Mucosa of descending colon (tissue), 3 donors: ENCODE measurements at places on chromosomes 2 and 18.

DNA sequence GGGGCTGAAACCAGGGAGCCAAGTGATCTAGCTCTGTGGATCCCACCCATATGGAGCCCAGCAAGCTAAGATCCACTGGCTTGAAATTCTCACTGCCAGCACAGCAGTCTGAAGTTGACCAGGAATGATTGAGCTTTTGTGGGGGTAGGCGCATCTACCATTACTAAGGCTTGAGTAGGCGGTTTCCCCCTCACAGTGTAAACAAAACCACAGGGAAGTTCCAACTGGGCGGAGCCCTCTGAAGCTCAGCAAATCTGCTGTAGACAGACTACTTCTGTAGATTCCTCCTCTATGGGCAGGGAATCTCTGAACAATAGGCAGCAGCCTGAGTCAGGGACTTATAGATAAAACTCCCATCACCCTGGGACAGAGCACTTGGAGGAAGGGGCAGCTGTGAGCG, 96.7 kb downstream of the CCDC148 start:
- DNase-seq: peak; percentile 2

- no peak for DNase-seq
Observed at GRCh38 chr2:5849562-5849961, 157.4 kb downstream of the SOX11 start.

DNA sequence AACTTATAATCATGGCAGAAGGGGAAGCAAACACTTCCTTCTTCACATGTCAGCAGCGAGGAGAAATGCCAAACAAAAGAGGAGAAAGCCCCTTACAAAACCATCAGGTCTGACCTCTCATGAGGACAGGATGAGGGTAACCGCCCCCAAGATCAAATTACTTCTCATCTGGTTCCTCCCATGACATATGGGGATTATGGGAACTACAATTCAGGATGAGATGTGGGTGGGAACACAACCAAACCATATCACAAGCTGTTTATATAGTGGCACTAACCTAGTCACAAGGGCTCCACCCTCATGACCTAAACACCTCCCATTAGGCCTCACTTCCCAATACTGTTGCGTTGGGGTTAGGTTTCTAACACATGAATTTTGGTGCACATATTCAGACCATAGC, 110.0 kb downstream of the OSBPL6 start:
- DNase-seq: no peak

DNA sequence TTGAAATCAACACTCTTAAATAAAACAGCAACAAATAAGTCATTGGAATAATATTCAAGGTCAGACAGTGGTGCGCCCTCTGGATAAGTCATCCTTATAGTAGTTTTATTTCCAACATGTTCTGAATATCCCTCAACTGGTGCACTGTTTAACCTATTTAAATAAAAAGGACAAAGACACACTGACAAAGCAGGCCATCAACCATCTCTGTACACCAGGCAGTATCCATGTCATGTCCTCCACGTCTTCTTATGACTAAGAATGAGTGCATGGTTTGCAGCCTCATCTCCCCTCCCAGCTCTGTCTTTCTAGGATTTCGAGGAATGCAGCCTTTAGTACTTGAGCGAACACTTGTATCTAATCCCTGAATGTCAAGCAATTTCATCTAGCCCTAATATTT, 42.4 kb downstream of the ST3GAL5 start:
- no peak for DNase-seq

DNA sequence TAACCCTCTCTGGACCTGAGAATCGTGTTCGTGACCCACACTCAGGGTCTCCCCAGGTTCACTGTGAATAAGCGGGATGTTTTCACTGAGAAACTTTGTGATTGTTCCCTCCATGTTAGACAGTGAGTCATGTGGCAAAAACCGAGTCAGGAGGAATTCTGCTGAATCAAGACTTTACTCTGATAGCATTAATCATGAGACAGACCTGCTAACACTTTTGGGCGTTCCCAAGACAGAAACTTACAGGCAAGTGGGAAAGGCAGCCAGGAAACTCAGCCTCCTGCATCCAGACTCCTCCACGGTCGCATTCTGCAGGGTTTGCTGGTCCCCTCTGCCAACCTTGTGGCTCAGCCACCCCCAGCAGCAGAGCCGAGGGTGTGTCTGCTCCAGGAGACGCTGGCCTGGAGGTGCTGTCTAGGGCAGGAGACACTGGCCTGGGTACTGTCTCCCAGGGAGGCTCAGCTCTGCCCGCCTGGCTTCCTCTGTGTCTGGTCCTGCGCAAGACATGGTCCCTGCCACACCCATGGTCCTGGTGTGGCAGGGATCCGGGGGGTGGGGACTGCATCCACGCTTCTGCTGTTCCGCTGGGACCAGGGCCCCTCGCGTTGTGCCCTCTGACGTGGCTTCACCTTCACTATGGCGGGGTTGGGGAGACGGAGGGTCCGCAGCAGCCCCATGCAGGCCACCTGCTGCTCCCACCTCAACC, 177.4 kb downstream of the TWIST2 start:
- DNase-seq: no peak

- peak; percentile 85 for DNase-seq
Observed at GRCh38 chr2:26503231-26503880, 25.4 kb upstream of the OTOF start.

DNA sequence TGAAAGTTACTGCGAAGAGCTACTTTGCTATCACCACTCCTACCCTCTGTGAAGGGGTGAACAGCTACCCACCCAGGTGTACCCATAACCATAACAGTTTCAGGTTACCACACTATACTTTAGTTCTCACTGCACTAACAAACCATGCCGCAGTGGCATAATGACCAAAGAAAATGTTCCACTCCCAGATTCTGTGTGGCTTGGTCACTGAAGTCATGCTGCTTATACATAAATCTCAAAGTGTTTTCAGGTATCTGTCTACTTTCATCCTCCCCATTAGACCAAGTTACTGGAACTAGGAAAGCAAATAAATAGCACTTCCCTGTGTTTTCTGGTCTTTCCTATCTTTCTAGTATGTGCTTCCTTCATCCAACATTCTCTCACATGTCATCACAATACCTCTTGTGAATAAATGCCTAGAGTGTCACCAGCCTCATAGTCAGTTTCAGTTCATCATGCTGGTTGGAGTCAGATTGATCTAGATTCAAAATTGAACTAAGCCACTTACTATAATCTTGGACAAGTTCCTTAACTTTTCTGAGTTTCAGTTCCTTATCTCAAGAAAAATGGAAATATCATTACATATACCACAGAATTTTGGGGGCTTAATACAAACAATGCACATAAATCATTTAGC, 293.6 kb downstream of the FSIP2 start:
- no peak for DNase-seq

DNA sequence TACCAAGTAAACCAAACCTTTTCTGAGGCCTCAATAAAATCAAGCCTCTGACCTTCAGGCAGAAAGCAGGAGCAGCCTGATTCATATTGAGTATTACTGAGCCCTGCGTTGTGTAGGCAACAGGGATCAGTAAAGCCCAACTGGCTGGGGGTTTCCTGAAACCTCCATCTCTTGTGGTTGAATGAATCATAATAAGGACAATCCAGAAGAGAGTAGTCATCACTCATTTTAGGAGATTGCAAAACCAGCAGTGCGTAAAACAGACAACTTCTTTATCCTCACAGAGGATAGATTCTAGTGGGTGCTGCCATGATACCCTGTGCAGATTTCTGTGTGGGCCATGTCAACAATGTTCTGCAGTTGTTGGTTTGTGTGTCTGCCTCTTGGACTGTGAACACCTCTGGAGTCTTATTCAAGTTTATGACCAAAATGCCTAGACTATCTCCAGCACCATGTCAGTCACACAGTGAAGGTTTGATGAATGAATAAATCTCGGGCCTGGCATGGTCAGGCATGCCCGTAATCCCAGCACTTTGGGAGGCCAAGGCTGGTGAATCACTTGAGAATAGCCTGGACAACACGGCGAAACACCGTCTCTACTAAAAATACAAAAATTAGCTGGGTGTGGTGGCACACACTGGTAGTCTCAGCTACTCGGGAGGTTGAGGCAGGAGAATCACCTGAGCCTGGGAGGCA, 51.8 kb upstream of the RAB27B start:
- no peak for DNase-seq

DNA sequence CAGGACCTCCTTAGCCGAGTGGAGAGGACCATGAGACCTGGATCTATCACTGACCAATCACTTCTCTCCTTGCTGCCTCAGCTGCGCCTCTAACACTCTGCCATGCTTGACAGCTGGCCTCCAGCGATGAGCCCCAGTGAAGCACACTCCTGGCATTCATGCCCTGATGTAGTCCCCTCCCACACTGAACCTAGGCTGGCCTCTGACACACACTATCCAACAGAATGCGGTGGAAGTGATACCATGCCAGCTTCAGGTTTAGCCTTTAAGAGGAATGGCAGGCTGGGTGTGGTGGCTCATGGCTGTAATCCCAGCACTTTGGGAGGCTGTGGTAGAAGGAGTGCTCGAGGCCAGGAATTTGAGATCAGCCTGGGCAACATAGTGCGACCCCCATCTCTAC, 73.7 kb upstream of the LAPTM4A start:
- DNase-seq: no peak

DNA sequence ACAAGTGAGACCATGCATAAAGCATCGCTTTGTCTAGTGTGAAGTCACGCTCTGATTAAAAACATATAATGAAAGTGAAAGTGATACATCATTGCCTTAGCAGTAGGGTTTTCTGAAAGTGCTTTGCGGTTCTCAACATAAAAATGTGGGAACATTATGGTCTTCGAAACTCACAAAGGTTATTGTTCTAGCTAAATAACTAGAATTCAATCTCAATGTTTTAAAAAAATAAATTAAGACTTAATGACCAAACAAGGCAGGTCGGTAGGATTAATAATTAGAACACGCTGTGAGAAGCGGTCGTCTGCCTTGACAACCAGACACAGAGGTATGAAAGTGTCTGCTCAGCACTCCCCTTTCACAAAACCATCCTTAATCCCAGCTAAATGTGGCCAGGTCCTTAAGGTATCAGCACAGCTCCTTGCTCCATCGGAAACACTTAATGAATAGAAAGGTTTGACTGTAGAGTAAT, 42.2 kb downstream of the KLHL14 start:
- no peak for DNase-seq

DNA sequence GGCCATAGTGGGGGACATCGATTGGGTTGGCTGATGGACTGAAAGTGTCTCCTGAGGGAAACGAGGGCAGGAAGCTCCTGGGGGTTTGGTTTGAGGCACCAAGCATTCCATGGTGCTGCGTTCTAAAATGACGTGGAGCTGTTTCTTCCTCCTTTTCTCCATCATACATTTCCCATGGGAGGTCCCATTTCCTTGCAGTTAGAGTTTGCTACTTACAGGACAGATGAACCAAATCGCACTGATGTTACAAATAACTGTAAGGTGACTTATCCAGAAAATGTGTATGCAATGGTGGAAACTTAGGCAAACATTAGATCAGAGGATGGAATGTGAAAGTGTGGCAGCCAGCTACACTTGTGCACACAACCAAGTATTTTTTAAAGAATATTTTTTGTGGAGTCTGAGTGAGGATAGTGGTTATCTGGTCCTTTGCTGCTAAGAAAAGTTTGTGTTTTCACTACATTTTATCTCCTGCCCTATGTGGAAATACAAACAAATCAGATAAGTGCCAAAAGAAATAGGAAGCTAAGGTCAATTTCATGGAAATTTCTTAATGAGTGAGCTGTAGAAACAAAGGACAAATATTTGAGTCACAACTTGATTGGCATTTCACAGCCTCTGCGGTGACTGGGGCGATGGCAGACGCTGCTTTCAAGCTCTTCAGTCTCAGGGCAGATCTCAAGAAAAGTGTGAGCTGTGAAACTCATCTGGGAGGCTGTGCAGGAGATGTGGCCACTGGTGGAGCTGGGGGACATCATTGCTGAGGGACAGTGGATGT, 256.2 kb downstream of the TSN start:
- DNase-seq: no peak

- DNase-seq: no peak
Observed at GRCh38 chr2:69572641-69573040, 70.9 kb downstream of the AAK1 start.

DNA sequence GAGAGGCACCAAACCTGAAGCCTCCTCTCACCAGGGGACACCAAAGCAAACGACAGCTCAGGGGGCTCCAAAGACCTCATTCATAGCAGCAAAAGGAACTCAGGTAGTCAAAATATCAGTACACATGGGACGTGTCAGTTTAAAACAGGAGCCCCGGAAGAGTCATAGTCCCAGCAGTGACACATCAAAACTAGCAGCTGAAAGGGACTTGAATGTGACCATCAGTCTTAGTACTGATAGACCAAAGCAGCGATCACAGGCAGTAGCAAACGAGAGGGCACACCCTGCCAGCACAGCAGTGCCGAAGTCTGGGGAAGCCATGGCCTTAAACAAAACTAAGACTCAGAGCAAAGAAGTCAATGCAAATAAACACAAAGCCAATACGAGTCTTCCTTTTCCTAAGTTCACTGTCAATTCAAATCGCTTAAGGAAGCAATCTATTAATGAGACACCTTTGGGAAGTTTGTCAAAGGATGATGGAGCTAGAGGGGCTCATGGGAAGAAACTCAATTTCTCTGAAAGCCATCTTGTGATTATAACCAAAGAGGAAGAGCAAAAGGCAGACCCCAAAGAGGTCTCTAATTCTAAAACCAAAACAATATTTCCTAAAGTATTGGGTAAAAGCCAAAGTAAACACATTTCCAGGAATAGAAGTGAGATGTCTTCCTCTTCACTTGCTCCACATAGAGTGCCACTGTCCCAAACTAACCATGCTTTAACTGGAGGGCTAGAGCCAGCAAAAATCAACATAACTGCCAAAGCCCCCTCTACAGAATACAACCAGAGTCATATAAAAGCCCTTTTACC, 1.2 kb downstream of the GALNT5 start:
- peak; percentile 48 for DNase-seq

DNA sequence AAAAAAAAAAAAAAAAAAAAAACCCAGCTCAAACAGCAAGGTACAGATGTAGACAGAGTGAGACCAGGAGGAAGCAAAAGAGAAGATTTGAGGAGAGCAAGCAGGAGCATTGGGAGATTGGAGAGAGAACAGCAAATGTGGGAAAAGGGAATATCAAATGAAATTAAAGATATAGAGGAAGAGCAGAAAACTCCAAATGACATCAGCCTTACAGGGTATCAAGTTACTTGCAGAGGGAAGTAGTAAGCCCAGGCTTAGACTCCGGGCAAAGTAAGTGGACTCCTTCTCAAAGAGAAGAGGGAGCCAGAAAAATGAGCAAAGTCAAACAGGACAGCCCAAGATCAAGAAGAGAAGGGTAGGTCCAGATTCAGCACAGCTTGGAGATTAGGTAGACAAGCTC, 93.3 kb upstream of the PPP1CB start:
- DNase-seq: no peak

DNA sequence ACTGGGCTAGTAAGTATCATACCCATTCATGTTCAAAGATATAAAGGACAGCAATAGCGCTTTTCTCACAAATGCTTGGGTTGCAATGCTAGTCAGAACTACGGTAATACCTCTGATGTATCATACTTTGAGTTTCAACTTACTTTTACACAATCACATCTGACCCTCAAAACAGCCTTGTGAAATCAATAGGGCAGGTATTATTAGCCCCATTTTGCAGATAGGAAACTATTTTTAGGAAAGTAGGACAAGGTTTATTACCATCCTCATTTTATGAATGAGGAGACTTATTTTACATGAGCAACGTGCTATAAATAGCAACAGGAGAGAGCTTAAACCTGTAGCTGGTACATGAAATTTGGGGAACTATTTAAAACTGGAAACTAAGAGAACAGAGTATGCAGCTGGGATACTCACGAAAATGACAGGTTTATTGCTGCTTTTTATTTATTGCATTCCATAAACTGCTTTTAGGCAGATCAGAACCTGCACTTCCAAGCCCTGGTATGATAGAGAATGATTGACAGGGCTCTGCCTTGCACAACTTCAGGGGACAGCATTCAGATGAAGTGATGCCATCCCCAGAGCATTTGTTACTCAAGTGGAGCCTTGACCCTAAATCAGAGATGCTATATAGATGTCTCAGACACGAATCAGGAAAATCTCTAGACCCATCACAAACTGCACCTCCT, 42.4 kb upstream of the PPM1B start:
- no peak for DNase-seq
